ENCODE measurements at places on chromosomes 4 and X.
A peak's percentile ranks its signal among the peaks of the same experiment; 100 is the strongest.

- DNase-seq, result no peak
Observed at GRCh38 chr4:173267711-173268110, 66.4 kb downstream of the HMGB2 start.

DNA sequence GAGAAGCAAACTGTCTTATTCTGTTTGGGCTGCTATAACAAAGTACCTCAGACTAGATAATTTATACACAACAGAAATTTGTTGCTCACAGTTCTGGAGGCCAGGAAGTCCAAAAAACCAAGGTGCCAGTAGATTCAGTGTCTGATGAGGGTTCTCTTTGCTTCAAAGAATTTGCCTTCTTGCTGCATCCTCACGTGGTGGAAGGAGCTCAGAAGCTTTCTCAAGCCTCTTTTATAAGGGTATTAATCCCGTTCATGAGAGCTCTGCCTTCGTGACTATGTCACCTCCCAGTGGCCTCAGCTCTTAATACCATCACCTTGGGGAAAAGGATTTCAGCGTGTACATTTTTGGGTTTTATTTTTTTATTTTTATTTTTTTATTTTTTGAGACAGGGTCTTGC lies 20.1 kb downstream of the CA5B start:
- no peak for DNase-seq

DNA sequence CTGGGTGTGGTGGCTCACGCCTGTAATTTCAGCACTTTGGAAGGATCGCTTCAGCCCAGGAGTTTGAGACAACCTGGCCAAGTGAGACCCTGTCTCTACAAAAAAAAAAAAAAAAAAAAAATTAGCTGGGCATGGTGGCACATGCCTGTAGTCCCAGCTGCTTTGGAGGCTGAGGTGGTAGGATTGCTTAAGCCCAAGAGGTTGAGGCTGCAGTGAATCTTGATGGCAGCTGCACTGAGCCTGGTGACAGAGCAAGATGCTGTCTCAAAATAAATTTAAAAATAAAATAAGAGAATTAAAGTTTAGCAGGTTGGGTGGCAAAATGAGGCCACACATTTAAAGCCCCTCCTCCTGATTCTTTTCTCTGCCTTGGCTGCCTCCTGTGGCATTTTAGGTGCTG lies 47.1 kb downstream of the HTT start:
- DNase-seq, result no peak

GRCh38 chr4:128819082-128819742 lies 9.7 kb downstream of the JADE1 start:
- no peak for DNase-seq

GRCh38 chr4:2788532-2789103 lies 4.3 kb upstream of the SH3BP2 start:
- no peak for DNase-seq

GRCh38 chrX:48792219-48792618 lies 5.8 kb downstream of the GATA1 start:
- DNase-seq, result no peak

DNA sequence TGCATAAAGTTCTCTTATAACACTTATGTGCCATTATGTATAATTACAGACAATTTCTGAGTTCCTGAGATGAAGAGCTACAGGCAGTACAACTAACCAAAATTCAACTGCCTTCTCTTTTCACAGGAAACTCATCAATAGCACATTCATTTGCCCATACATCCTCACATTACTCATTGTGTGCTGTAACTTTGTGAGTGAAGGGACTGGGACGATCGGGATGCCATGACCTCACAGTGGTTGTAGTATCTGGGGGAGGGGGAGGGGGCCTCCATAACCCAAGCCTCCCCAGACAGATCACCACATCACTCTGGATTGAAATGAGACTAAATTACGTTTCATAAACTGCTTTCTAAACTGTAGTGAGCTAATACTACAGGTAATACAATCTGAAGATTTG lies 60.7 kb downstream of the ABCG2 start:
- DNase-seq, result no peak

DNA sequence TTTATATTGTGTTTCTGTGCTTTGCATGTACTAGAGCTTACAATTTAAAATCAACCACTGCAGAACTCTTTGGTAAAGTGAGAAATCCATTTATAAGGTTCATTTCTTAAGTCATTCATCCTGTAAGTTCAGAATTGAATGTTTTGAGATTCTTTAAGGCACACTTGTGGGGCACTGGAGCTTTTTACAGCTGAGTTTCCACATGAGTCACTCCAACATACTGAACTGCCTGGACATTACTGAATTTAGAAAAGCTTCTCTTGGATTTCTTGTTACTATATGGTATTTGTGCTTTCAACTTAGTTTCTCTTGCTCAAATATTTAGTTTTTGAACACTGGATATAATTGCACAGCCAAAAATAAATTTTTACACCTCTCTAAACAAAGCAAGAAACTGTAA lies 226.3 kb downstream of the PACRGL start:
- DNase-seq, result no peak

GRCh38 chrX:72308209-72308565 lies 2.5 kb upstream of the CITED1 start:
- no peak for DNase-seq

- no peak for DNase-seq
Observed at GRCh38 chrX:139738581-139738980, 30.6 kb upstream of the MCF2 start.

- no peak for DNase-seq
Observed at GRCh38 chr4:39961311-39961877, 16.3 kb downstream of the PDS5A start.

DNA sequence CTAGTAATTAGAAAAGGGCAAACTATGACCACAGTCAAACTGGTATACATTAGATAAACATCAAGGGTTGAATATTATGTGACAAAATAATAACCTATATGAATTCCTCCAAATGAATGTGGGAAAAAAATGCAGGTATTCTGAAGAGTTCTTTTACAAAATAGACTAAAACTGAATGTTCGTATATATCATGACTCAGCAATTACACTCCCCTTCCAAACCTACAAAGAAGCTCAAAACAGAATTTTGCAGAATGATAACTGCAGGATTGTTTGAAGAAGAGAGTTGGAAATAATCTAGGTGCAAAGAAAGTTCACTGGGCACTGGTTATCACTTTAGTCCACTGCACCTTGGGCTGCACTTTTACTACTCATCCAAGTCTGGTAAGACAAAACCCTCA lies 134.1 kb downstream of the GABRG1 start:
- no peak for DNase-seq

GRCh38 chr4:38621028-38621684 lies 42.8 kb upstream of the KLF3 start:
- peak; percentile 59 for DNase-seq

DNA sequence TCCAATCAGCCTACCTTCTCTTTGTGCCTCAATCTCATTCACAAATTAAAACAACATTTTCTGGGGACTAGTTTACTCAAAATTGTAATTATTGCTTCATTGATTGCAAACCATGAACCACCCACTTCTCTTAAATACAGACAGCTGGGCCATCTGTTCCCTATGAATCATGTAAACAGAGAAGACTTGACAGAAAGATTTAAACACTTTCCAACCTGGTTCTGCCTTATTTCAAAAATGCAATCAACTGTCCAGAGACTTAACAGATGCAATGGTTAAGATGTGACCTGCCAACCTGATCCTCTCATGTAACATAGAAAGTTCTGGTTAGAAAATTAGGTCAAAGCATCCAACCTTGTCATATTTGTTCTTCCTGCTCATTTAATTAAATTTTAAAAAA lies 20.8 kb upstream of the SERTM2 start:
- DNase-seq, result no peak

DNA sequence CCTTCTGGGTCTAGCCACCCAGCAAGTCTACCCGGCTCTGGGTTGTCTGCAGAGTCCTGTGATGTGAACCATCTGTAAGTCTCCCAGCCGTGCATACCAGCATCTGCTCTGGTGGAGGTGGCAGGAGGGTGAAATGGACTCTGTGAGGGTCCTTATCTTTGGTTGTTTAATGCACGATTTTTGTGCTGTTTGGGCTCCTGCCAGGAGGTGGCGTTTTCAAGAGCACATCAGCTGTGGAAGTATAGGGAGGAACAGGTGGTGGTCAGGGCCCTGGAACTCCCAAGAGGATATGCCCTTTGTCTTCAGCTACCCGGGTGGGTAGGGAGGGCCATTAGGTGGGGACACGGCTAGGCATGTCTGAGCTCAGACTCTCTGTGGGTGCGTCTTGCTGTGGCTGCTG lies 66.5 kb upstream of the ZFP42 start:
- no peak for DNase-seq

- DNase-seq, result no peak
Observed at GRCh38 chrX:641671-642435, 11.3 kb downstream of the SHOX start.

GRCh38 chrX:39059866-39060265 lies 258.6 kb downstream of the MID1IP1 start:
- no peak for DNase-seq

DNA sequence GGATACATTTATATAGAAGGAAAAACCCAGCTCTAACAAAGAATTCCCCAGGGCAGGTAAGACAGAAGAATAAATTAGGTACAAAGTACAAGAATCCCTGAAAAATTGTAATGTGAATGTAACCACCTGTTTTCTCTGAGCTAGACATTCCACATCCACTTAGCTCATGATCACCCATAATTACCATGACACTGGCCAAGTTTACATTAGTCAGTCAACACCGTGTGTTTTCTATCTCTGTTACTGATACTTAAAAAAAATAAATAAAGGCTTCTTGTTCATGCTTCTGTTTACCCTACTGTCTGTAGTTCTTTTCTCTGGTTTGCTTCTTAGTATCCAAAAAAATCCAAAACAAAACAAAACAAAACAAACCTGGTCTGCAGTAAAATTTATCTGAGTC lies 66.0 kb downstream of the CBLL2 start:
- DNase-seq, result no peak

DNA sequence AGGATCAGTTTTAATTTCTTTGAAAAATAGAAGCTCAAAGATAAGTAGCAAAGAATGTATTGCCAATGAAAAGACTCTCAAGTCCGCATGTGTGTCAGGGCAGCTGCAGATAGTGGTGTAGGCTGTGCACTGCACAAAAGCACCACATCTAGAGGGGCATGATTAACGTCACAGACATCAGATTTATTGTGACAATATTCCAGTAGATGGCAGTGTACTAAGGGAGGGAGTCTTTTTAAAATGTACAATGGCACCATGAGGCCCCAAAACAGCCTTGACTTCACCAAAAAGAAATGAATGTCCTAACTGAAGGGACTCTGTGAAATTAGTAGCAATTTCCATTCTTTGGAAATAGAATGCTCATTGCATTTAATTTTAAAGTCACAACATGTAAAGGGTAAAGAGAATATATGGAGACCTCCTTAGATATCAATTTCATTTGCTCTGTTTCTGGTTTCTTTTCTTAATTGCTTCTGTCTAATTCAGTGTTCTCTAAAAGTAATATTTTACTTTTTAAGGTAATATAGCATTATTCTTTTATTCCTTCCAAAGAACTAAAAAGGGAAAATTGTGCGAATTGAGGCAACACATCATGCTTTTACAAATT lies 98.4 kb downstream of the ZNF827 start:
- no peak for DNase-seq

- no peak for DNase-seq
Observed at GRCh38 chr4:7837597-7838135, 102.0 kb downstream of the AFAP1 start.

GRCh38 chr4:153468587-153468986 lies 2.4 kb downstream of the TMEM131L start:
- no peak for DNase-seq

GRCh38 chr4:45062935-45063545 lies 336.7 kb upstream of the GNPDA2 start:
- no peak for DNase-seq

- DNase-seq, result no peak
Observed at GRCh38 chr4:162911349-162911748, 255.3 kb downstream of the NAF1 start.

- no peak for DNase-seq
Observed at GRCh38 chr4:119190354-119190753, 22.2 kb upstream of the USP53 start.

DNA sequence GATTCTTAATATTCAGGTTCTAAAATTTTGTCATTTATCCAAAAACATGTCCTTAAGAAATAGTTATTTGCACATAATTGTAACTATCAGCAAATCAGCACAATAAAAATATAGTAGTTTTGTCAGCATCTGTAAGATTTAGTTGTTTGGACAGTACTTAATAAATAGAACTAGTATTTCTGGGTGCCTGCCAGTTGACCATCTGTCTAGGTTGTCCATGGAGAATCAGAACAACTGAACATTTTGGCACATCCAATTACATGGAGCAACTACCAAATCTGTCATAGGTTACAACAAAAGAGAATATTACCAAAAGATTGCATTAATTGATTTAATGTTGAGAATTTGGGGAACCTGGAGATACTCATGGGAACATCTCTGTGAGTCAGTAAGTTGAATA lies 305.5 kb upstream of the TACR3 start:
- no peak for DNase-seq

DNA sequence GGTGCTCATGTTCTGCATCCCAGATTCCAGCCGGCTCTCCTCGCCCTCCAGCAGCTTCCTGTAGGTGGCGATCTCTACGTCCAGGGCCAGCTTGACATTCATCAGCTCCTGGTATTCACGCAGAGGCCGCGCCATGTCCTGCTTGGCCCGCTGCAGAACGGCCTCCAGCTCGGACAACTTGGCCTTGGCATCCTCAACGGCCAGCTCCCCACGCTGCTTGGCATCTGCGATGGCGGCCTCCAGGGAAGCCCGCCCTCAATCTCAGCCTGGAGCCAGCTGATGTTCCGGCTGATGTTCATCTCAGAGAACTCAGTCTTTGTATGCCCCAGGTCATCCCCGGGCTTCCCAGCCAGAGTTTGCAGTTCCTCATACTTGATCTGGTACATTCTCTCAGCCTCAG lies 431.8 kb upstream of the DIPK2B start:
- DNase-seq, result no peak

DNA sequence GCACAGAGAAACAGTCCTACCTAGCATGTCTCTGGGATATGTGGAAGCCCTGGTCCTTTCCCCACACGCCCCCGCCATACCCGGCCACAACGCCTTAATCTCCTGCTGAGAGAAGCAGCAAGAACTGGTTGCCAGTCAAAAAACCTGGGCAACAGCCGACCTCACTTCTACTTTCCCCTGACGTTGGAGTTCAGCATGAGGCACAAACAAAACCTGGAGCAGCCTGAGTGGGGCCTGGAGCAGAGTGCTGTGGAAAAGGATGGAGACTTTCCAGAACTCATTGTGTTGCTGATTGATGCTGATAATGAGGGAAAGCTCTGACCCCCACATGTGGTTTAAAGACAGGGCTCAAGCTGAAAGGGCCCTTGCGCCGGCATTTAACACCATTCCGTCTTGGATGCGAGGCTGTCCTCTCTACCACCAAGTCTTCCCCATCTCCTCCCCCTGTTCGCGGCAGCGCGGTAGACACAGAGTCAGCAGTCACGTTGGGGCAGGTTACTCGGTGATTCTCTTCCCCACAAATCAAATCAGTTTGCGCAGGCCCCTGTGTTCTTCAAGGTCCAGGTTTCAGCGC lies 666 bp downstream of the CCDC158 start:
- DNase-seq, result no peak

GRCh38 chr4:163744861-163745260 lies 250.4 kb downstream of the TMA16 start:
- no peak for DNase-seq

- no peak for DNase-seq
Observed at GRCh38 chr4:131091896-131092295, 1995.9 kb downstream of the C4orf33 start.

Measured in stromal cell of bone marrow (primary cell).